ENCODE measurements at places on chromosomes 2 and 18.

- DNase-seq = no peak
Observed at GRCh38 chr18:35178260-35178659, 62.6 kb upstream of the ZNF397 start.

DNA sequence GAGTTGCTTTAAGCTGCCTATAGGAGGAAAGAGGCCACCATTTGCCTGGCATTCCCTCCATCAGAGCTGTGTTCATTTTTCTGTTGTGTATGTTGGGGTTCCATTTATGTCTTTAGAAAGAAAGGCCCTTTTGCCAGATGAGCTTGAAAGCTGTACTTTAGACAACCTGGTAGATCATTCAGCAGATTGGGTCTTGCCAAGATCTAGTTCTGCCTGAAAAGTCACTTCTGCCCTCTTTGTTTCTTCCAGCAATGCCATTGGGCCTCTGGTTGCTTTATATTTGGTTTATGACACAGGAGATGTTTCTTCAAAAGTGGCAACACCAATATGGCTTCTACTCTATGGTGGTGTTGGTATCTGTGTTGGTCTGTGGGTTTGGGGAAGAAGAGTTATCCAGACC is 14.4 kb downstream of the SLC20A1 start:
- DNase-seq = no peak

DNA sequence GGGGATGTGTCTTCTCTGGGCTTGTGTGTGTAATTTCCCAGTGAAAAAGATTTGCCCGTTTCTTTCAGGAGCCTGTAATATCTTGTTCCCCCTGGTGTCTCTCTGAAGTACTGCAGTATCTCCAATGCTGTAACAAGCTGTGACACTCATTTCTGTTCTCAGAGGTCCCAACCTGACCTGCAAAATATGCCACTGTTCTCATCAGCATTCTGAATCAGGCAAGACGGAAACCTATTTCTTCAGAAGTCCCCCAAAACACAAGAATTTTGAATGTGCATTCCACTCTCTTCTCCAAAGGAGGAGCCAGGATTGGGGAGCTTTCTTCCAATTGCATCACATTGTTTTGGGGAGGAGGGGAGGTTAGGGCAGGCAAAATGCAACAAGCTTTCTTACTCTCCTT is 77.0 kb upstream of the CNGA3 start:
- DNase-seq = no peak

DNA sequence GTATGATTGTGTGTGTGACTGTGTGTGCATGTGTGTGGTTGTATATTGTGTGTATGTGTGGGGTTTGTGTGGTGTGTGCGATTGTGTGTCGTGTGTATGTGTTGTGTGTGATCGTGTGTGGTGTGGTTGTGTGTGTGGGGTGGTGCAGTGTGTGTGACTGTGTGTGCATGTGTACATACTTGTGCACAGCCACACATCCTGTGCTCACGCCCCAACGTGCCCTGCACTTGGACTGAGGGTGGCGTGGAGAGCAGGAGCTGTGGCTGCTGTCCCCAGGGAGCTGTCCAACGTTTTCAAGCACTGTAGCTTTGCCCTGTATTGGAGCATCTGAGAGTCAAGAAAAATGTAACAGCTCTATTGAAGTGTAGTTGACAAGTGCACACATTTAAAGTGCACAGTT is 243.2 kb upstream of the HDAC4 start:
- no peak for DNase-seq

GRCh38 chr18:62863579-62864001 is 148.2 kb downstream of the PHLPP1 start:
- DNase-seq = no peak

- DNase-seq = no peak
Observed at GRCh38 chr2:199999166-199999565, 43.8 kb downstream of the MAIP1 start.

DNA sequence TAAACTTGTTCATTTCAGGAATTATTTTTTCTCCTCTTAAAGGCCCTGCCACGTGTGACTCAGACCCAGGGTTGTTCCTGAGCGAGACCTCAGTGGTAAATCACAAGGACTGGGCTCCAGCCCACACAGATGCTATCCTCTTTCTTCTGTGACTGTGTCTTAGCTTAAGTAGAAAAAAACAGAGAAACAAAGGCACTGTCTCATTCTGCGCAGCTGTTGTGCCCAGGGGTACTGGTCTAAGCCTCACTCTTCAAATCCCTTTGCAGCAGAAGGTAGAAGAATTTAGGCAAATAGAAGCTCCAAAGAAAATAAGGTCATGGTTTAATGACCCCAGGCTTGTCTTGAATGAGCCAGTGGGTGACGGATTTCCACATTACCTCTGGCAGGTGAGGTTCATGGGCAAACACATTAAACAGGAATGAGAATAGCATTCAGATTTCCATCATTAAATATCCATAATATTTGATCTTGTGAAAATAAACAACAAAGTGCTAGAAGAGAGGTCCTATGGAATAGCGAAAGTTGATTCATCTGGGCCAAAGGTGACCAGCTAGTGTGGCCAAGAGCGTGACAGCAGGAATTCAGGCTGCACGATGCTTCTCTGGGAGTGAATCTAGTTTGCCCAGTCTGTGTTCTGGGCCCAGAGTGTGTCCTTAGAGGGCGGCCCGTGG is 63.3 kb downstream of the LIPG start:
- no peak for DNase-seq

- no peak for DNase-seq
Observed at GRCh38 chr2:239196474-239197021, 204.3 kb downstream of the HDAC4 start.

DNA sequence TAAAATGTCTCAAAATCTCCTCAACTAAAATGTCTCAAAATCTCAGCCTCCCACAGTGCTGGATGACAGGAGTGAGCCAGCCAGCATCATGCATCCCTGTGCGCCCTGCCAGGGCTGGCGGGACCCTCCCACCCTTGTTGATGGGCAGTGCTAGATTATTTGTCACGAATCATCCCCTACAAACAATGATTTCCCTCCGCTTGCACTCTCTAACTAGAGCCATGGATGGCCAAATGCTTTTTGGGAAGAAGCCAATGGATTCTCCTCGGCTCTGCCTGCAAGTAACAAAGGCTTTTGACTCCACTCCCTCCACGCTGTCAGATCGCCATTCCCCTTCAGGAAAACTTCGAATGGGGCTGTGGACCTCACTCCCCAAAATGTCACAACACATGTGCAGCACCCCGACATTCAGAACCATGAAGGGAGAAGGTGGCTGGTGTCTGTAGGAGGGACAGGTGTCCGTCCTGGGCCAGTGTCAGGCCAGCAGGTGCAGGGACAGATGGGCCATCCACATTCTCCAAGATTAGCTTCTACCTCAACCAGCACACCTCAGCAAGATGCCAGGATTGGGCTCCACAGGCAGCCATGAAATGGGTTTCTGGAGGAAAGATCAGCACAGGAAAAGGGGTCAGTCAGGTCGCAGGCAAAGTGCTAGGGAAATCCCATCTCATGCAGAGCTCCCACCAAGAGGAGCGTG is 11.5 kb downstream of the AMER3 start:
- DNase-seq = no peak

- no peak for DNase-seq
Observed at GRCh38 chr2:150404147-150404546, 83.3 kb downstream of the RND3 start.

GRCh38 chr2:74690571-74690970 is 36.5 kb downstream of the SEMA4F start:
- no peak for DNase-seq

GRCh38 chr2:226845386-226846116 is 9.7 kb downstream of the RHBDD1 start:
- no peak for DNase-seq

Data from stimulated activated CD4-positive, alpha-beta T cell treated with anti-CD3 and anti-CD28 coated beads, Interleukin-1b, Interleukin-23, amount 100 ng/mL, for 1 hour (primary cell).